ENCODE measurements at places on chromosomes 6 and 20.

- DNase-seq, result no peak
Observed at GRCh38 chr6:158795516-158795915, 23.7 kb downstream of the EZR start.

GRCh38 chr20:39944861-39945260, 744.2 kb downstream of the MAFB start:
- no peak for DNase-seq

GRCh38 chr6:152454003-152454402, 183.2 kb downstream of the SYNE1 start:
- DNase-seq, result no peak

DNA sequence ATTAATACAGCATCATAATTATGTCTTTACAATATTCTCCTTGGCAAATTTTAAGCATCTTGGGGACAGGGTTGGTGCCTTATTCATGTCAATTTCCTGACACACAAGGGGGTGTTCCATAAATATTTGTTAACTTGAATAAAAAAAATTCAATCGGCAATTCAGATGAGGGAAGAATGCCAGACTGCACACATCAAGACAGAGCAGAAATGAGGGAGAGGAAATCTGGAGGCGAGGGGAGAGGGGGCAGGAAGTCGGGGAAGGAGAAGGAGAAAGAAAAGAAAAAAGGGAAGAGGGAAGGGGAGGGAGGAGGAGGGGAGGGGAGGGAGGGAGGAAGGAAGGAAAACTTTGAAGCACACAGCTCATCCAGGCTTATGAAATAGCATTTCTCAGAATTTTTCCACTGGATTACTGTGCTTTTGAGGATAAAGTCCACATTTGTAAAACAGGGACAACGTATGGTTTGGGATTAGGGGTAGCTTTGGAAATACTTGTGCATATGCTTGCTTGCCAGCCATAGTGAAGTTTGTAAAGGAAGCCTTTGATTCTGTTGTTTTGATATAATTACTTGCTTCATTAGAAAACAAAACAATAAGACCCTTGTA, 362.1 kb downstream of the SAMD5 start:
- DNase-seq, result no peak

- no peak for DNase-seq
Observed at GRCh38 chr6:21398741-21399325, 194.7 kb upstream of the SOX4 start.

- no peak for DNase-seq
Observed at GRCh38 chr20:24461848-24462247, 7.6 kb upstream of the SYNDIG1 start.

DNA sequence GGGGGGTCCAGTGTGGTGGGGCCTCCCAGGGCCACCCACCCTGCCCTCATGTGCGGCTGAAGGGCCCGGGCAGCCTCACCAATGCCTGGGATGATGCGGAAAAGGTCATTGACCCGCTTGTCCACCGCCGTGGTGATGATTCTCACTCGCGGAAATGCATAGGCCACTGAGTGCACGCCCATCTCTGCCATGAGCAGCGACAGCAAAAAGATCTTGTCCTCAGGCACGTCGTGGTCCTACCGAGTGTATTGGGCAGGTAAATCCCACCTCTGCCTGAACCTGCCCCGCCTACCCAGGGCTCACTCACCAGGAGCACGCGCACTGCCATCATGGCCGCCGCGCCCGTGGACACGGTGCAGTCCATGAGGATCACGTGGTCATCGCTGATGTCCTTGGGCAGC, 16.1 kb downstream of the UCKL1 start:
- no peak for DNase-seq

DNA sequence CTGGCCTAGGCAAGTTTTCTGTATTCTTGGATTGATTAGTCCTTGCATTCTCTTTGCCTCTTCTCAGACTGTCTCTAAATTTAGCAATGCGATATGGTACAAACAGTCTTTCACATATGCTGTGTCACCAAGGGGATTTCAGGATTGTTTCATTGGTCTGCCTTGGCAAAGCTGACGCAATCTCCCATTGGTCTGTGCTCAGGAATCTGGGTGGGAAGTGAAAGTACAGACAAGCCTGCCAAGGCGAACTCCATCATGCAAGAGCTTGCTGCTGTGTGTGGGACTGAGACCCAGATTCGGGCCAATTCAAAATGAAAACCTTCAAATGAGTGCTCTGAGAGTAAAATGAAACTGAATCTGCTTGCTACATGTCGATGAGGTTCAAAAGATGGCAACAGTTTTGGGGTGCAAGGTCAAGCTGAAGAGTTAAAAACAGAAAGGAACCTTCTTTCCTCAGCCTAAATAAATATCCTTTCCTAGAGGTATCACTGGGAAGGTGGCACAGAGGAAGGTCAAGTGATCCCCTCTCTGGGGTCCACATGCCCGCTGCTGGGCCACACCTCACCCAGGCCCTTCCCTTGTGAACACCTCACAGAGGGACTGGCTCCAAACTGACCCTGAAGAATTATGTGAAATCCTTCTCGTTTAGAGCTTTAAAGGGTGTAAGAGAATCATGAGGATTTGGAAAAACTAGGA, 198.8 kb upstream of the PREP start:
- peak; percentile 97 for DNase-seq

- DNase-seq, result peak; percentile 53
Observed at GRCh38 chr6:30981942-30982772, 1.4 kb upstream of the MUC21 start.

- peak; percentile 81 for DNase-seq
Observed at GRCh38 chr6:134640975-134641429, 308.9 kb downstream of the ALDH8A1 start.

Data from HCEC 1CT (cell line).